ENCODE measurements at places on chromosomes 11 and 22.
A peak's percentile ranks its signal among the peaks of the same experiment; 100 is the strongest.

GRCh38 chr22:31489632-31490495 is at the start of gene EIF4ENIF1:
EIF4ENIF1 (minus strand) TSS chr22:31489842; CDS start chr22:31488718, 1,124 bp downstream.
- peak; percentile 86 for DNase-seq

GRCh38 chr11:107565219-107565937 is at the start of gene ALKBH8:
ALKBH8 (minus strand) TSS chr11:107565735; CDS start chr11:107560893, 4,842 bp downstream.
- DNase-seq: peak; percentile 47

GRCh38 chr22:44942056-44942455 is 67.7 kb downstream of the PHF21B start:
- no peak for DNase-seq

DNA sequence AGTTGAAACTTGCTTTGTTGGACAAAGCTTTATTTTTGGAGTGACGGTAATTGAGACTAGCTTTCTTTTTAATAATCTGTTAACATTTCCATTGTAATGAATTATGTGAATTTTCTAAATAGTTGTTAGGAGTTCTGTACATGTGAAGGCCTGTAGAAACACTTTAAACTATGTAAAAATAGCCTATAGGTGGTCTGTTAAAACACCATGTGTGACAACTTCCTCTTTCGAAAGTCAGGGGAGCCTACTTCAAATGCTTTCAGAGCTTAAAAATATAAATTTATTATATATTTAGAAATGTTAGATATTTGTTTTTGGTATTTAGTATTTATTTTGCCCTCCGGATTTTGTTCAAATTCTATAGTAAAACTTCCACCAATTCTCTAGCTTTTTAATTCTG is 28.7 kb downstream of the DDIAS start:
- DNase-seq: no peak

DNA sequence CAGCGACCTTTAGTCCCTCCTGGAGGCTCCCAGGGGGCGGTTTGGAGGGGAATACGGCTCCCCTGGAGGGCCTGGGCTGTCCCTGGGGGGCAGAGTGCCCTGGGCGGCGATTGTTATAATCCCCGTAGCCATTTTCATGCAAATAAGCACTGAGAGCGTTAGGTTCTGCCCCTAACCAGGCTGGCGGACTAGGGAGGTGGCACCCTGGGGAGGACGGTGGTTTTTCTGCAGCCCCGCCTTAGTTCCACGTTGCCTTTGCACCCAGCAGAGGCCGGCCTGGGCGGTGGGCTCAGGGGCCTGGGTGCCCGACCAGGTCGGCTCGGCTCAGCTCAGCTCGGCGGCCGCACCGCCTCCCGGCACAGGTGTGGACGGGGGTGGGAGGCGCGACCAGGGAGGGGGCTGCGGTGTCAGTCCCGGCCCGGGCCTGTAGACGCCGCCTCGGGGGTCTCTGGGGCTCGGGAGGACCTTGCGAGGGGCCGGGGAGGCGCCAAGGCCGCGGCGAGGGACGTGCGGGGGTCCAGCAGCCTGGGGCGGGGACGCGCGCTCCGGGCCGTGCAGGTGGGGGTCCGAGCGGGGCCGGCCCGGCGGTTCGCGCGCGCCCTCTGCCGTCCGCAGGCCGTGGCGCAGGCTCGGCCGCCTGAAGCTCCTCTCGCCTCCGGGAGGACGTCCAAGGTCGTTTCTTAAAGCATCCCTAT is 2.3 kb upstream of the DUSP8 start:
- no peak for DNase-seq

GRCh38 chr11:88183233-88183632 is 8.0 kb upstream of the RAB38 start:
- no peak for DNase-seq

DNA sequence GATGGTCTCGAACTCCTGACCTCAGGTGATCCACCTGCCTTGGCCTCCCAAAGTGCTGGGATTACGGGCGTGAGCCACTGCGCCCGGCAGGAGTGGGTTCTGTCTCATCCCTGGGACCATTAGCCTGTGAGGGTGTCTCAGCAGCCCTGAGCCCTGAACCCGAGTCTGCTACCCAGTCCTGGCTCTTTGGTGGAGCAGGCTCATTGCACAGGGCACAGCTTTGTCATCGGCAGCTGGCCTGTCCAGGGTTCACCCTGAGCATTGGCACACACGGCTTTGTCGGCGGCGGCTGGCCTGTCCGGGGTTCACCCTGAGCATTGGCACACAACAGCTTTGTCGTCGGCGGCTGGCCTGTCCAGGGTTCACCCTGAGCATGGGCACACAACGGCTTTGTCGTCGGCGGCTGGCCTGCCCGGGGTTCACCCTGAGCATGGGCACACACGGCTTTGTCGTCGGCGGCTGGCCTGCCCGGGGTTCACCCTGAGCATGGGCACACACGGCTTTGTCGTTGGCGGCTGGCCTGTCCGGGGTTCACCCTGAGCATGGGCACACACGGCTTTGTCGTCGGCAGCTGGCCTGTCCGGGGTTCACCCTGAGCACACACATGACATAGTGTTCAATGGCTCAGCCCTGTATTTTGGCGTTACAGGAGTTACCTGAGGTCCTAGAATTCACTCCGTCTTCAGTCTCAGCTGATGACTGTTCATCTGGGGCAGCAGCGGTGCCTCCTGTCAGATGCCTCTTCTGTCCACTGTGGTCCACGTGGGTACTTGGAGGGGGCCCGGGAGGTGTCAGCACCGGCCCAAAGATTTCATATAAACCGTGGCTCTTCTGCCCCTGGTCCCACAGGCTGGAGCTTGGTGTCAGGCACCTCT is 1082.5 kb downstream of the BRD1 start:
- no peak for DNase-seq

DNA sequence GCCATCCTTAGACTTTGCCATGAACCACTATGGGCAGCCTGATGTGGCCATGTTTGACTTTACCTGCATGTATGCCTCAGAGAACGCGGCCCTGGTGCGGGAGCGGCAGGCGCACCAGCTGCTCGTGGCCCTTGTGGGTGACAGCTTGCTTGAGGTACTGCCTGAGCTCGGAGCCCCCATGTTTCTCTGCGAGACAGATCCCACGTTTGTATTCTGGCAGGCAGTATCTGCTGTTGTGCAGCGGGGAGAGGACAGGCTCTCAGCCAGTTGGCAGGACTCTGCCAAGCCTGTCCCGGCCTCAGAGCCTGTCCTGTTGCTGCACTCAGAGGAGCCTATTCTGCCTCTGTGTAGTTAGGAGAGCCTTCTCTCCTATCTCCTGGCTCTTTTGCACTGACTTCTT is 109.9 kb downstream of the MICAL2 start:
- DNase-seq: no peak
